CD14-positive monocyte (primary cell): ENCODE measurements at places on chromosomes 5 and 9. TPM values are rescaled to one million over a fixed set of nuclear protein-coding genes. Genes with fewer than 3 reads are reported as not detected.

TNFSF8 gene
- polyA plus RNA-seq, result 34.0 TPM

NMUR2 gene
- not detected in 2 replicates for polyA plus RNA-seq

PCDHGA2 gene
- polyA plus RNA-seq, result not detected

SERF1B gene
- polyA plus RNA-seq, result 1.7 and 2.5 TPM in 2 replicates

SAP30L gene
- 36.1 TPM for polyA plus RNA-seq

PDE6A gene
- polyA plus RNA-seq, result not detected

GLRA1 gene
- polyA plus RNA-seq, result not detected

INSL6 gene
- not detected for polyA plus RNA-seq

DROSHA gene
- polyA plus RNA-seq, result 7.6 and 12.6 TPM in 2 replicates

ECM2 gene
- not detected for polyA plus RNA-seq

PPP3R2 gene
- not detected in 2 replicates for polyA plus RNA-seq

OCLN gene
- not detected for polyA plus RNA-seq

TRPM3 gene
- not detected in 2 replicates for polyA plus RNA-seq

KIF24 gene
- polyA plus RNA-seq, result 0.13 and 0.14 TPM in 2 replicates
